ENCODE measurements at places on chromosomes 5 and 9.

DNA sequence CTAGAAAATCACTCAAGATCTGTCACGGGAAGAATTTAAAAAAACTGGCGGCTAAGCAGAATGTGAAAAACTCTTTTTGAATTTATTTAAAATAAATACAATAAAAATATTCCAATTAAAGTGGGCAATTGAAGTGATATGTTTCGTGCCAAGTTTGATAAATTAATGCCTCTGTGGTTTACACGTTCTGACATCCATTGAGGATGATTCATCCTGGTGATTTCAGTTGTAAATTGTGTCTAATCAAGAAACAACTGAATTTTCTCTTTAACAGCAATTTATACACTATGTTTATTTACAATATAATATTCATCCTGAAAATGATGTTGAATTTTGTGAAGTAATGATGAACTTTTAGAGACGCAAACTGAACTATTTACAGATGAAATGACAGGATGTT lies 21.0 kb upstream of the OSMR start:
- no peak for ATAC-seq

DNA sequence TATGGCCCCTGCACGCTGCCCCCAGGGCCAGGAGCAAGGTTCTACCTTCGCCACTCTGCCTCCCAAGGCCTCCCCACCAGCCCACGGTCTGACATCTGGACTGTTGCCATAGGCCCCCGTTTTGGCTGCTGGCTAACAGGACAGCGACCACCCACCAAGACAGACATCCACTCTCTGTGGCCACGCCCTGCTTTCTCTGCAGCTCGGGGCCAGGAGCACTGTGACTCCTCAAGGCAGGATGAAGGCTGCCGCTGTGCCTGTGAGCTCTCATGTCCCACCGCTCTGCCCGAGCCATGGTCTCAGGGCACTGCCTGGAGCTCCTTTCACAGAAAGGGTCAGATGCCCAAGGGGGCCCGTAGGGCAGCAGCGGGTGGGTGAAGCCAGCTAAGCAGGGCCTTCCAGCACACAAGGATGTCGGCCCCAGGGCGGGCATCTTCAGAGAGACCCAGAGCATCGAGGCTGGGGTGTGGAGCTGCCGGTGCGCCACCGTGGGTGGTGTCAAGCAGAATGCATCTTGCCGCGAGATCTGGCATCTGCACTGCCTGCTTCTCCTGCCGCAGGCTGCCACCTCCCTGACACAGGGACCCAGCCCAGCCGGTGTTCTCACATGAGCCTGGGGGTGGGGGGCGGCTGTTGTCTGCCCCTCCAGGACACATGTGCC lies 92.2 kb upstream of the ADAMTS2 start:
- no peak for ATAC-seq

- peak; percentile 97 for ATAC-seq
Observed at GRCh38 chr9:112777914-112778313, 27.4 kb downstream of the SNX30 start.

- peak; percentile 23 for ATAC-seq
Observed at GRCh38 chr5:6712142-6712576, 1.1 kb upstream of the TENT4A start.

DNA sequence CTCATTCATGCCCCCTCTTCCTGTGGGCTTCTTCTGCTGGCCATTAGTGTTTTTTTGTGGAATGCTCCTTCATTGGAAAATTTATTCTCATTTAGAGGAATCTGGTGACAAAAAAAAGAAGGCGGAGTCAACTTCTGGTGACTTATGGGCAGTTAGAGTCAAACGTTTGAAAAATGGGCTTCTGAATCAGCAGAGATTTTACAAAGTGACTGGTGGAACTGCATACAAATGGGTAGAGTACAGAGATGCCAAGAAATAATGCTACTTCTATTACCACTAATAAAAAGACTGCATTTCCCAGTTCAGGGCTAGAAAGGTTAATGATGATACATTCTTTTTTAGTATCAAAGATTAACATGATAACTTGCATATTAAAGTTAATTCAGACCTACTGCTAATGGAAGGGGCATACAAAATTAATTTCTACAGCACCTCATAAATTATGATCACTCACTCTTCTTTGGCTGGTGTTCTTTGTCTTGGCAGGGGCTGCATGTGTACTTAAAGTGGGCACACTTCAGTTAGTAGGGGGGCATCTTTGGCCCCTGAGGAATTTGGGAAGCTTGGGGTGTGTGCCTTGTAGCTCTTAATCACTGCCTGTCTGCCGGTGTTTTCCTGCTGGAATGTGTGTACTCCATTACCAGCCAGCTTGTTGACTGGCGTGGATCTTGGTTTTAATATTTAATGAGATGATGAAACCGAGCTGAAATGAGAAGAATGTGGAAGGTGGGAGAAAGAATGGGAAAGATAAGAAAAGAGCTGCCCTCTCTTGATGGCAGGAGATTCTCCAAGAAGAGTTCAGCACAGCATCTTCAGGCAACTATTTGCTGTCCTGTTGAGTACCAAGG lies 148.9 kb downstream of the DOCK2 start:
- no peak for ATAC-seq

GRCh38 chr5:159010661-159011442 lies 88.9 kb downstream of the EBF1 start:
- ATAC-seq = no peak

- no peak for ATAC-seq
Observed at GRCh38 chr9:108395421-108395820, 460.4 kb downstream of the ACTL7B start.

- ATAC-seq = no peak
Observed at GRCh38 chr5:97543166-97543565, 360.1 kb upstream of the RIOK2 start.
